ENCODE measurements at places on chromosomes 4 and X. TPM values are rescaled to one million over a fixed set of nuclear protein-coding genes. Genes with fewer than 3 reads are reported as not detected.

Gene SMARCA1
- 35.5 TPM for total RNA-seq

Gene PPEF1
- 0.22 TPM for total RNA-seq

Gene NAP1L2
- not detected for total RNA-seq

Gene GTPBP6
- total RNA-seq, result 35.8 TPM

Gene EVC
- total RNA-seq, result 8.3 TPM

All from subcutaneous adipose tissue (tissue), 4 donors.